Esophagus squamous epithelium (tissue), 5 donors: ENCODE measurements at places on chromosomes 7 and 10.
A peak's percentile ranks its signal among the peaks of the same experiment; 100 is the strongest.

DNA sequence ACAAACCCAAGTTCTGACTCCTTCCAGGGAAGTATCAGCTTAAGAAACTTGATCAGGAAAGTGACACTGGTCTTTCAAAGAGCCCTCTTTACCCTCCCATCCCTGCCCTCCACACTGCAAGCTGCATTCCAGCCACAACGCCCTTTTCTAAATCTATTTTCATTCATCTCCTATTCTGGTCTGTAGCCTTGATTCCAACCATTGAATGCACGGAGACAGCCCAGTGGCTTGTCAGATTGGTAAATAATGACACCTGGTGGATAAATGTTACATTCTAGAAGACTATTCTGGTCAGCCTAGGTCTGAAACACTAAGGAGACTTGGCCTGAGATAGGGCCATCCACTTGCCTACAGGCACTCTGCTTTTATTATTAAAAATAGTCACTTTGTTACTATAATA, 20.9 kb downstream of the MORN4 start:
- no peak for DNase-seq

DNA sequence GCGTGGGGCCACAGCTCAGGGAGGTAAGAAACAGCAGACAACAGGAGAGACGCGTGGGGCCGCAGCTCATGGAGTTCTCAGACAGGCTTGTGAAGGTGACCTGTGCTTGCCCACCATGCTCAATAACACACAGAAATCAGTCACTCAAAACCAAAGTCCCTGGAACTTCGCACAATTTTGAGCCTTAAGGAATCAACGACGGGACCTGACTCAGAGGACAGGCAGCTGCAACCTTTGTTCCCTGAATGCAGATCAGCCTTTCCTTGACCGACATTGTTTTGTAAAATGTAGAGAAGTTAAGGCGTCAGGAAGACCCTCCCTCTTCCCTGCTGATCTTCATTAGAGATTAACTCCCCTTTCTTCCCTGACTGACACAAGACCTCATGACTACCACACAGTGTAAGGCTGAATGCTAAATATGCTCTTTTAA, 8.5 kb upstream of the KNDC1 start:
- DNase-seq: no peak

GRCh38 chr7:39509912-39510311, 56.3 kb upstream of the YAE1 start:
- no peak for DNase-seq

DNA sequence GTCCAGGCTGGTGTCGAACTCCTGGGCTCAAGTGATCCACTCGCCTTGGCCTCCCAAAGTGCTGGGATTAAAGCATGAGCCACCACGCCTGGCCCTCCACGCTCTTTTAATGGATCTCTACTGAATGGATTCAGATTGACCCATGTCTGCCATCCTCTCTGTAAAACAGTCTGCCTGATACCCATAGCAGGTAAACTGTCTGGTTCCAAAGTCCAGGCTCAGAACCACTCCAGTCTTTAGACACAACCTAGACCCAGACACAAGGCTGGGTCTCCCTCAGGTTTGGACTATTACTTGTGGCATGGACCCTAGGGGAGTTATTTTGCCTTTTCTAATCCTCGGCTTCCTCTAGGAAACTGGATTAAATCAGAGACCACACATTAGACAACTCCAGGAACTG, 19.1 kb downstream of the HIP1 start:
- DNase-seq: no peak

DNA sequence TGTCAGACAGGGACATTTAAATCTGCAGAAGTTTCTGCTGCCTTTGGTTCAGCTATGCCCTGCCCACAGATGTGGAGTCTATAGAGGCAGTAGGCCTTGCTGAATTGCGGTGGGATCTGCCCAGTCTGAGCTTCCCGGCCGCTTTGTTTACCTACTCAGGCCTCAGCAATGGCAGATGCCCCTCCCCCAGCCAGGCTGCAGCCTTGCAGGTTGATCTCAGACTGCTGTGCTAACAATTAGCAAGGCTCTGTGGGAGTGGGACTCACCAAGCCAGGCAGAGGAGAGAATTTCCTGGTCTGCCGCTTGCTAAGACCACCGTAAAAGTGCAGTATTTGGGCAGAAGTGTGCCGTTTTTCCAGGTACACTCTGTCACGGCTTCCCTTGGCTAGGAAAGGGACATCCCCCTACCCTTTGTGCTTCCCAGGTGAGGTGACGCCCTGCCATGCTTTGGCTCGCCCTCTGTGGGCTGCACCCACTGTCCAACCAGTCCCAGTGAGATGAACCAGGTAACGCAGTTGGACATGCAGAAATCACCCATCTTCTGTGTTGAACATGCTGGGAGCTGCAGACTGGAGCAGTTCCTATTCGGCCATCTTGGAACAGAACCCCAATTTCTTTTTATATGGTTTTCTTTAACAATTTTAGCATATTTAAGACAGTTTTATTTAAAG, 28.4 kb upstream of the VWDE start:
- no peak for DNase-seq

- DNase-seq: no peak
These were observed 90.4 kb downstream of the PHTF2 start for GRCh38 chr7:77888998-77889397.

DNA sequence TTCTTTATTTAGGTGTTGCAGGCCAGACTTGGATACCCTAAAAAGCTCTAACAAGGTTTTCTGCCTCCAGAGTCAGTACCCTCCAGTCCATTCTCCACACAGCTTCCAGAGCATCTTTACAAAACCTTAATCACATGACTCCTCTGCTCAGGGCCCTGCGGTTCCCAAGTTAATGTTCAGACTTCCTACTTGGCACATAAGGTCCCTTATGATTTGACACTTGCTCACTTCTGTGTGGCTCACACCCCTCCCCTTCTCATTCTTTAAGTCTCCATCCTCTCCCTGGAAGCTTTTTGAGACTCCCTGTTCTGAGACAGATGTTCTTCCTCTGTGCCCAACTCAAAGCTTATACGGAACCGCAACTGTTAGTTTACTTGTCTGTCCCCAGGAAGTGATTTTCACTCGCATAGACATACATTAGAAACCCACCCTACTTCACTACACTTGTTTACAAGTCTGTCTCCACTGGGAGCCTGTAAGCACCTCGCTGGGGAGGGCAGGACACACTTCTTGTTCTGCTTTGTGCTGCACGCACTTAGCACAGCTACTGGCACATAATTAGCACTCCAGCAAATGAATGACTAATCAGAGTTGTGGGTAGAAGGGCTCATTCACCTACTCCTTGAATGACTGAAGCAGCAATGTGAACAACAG, 154.3 kb upstream of the LAMB4 start:
- no peak for DNase-seq

GRCh38 chr10:97543025-97543546, 29.5 kb upstream of the ANKRD2 start:
- peak; percentile 11 for DNase-seq

DNA sequence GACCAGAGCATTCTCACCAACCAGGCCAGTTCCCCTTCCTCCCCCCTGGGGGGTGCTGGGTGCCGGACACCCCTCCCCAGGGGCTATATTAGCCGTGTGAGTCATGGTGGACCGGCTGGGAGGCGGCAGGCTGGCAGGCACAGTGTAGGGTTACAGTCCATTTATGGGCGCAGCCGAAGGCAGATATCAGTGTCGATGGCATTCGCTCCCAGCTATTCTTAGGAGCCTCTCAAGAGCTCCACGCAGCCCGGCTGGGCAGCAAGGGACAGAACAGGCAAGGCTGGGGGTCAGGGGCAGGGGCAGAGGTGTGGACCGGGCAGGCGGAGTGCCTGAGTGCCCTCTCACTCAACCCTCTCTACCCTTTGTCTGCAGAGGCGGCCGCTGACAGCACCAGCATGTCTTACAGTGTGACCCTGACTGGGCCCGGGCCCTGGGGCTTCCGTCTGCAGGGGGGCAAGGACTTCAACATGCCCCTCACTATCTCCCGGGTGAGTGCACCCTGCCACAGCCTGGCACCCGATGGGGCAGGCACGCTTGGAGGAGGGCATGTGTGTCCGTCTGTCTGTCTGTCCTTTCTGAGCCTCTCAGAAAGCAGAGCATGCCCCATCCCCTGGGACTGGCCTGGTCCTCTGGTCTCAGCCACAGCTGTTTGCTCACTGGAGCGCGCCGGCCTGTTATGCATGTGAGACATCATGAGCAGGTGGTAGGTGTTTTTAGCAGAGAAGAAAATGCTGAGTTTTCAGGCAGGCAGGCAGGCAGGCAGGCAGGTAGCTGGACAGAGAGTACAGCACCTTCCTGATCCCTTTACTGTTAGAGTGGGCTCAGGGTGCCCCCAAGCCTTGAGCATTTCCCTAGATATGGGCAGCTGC, at the start of gene LDB3:
TSS of gene LDB3 (plus strand) at position 215 of the 869 bp plus-strand sequence. CDS start at position 396, 181 bp downstream.
- DNase-seq: no peak

DNA sequence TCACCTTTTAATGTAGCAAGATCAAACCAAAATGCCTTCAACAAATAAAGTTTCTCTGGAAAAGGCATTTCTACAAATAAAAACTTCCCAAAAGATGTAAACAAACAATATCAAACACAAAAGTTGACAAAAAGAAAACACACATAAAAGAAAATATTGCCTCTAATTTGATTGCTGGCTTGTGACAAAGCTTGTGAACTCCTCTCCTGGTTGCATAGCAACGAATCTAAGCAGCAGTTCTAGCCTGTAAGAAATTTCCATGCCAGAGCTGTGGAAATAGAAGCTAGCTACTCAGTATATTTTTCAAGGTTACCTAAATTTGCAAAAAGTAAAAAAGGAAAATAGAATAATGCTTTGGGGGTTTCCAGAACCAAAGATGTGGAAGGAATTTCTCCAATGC, 173.9 kb upstream of the CDK1 start:
- no peak for DNase-seq

- DNase-seq: no peak
These were observed 9.3 kb downstream of the FXYD4 start for GRCh38 chr10:43380610-43381222.

GRCh38 chr7:100489121-100489520, 5.4 kb downstream of the NYAP1 start:
- no peak for DNase-seq

GRCh38 chr10:103745341-103746247, 109.8 kb downstream of the SH3PXD2A start:
- DNase-seq: no peak
